Activated CD4-positive, alpha-beta T cell treated with anti-CD3 and anti-CD28 coated beads, Interleukin-2, amount 50 U/mL, for 24 hours (primary cell): ENCODE measurements at places on chromosomes 12 and 14.
A peak's percentile ranks its signal among the peaks of the same experiment; 100 is the strongest.

- no peak for DNase-seq
Measured at GRCh38 chr12:71950819-71951218, 12.2 kb downstream of the TPH2 start.

DNA sequence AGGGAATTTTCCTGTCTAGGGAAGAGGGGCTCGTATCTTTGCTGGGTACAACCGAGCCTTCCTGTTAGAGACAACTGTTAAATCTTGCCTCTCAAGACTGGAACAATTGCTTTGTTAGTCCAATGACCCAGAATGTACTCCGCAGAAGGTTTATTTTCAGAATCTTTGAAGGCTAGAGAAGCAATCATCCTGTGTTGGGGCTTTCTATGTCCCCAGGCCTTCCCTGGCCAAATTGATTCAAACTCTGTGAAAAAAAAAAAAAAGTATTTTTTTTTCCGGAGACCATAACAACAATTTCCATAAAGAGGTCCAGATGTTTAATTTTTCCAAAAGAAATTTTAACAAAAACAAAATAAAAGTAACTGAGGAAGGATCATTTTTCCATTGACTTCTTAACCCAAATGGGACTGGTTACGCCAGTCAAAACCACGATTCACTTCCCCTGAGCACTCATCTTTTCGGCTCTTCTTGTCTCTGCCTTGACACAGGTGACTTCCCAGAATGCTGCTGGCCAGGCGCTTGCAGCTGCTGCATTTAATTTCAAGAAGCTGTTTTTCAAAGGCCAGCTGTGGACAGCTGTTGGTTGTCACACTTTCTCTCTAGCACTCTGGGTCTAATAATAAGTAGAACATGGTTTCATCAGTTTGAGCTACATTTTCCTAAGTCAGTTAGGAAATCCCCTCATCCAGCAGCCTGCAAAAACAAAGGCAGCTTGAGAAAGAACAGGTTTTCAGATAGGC, 81.6 kb upstream of the MANSC4 start:
- no peak for DNase-seq

DNA sequence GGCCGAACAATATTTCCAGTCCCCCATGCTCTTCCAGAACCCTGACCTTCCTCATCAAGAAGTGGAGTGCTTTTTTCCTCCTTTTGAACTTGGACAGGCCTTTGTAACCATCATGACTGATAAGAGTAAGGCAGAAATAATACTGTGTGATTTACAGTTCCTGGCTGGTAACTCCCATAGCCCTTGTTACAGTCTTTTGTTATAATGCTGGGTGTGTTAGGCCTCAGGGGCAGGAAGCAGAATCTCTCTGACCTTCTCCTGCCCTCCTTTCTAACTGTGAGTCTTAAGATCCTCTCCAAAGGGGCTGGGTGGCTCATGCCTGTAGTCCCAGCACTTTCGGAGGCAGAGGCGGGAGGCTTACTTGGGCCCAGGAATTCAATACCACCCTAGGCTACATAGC, 59.5 kb downstream of the BCAT1 start:
- no peak for DNase-seq

DNA sequence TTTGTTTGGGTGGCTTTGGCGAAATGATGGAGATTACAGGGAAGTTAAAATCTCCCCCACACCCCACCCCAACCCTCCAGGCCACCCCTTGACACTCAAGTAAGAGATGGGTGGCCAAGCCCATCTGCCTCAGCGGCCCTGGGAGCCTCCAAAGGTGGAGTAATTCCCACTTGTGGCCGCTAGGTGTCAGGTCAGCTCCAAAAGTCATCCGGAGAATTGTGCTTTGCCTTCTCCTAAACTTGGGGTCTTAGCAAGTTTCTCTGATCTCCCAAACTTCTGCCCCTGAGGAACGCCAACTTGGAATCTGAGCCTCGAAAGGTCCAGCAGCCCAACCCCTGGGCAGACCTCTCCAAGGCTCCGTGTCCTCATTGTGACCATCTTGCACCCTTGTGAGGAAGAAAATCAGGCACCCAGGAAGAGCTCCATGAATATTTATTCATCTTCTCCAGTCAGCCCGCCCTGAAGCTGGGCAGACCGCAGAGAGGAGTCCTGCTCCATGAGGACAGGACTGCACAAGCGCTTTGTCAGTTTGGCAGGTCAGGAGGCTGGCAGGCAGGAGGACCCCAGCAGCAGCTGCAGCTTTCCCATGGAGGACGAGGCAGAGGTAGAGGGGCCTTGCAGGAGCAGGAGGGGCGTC, 46.7 kb downstream of the LRRC74A start:
- peak; percentile 48 for DNase-seq

DNA sequence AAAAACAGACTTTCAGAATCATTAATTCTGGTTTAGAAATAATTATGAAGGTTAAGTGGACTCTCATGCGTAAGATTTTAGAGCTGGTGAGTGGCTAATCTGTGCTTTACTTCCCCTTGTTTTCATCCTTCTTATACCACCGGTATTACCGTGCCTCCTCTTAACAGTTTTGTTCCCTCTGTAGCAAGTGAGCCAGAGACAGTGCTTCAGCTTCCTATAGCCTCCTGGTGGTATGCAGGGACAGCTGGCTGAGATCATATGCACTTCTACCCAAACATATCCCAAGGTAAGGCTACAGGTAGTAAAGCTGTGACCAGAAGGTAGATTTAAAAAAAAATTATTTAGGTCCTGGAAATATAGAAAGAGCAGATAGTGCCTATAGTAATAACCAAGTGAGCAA, 55.2 kb downstream of the PDE3A start:
- no peak for DNase-seq

GRCh38 chr14:45716572-45716971, 463.6 kb upstream of the MIS18BP1 start:
- no peak for DNase-seq

DNA sequence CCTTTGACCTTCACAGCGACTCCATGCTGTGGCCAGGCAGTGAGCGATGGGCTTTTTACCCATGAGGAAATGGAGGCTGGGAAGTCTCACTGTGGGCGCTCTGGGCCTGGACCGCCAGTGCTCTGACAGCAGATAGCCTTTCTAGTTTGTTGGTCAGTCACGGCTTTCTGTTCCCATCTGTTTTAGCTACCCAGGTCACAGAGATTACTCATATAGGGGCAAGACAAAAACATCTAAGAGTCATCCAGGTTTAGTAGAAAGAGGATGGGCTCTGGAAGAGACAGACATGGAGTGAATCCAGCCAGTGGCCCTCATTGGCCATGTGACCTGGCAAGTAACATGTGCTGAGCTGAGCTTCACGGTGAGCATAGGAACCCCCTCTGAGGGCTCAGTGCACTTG, 68.6 kb downstream of the MARK3 start:
- no peak for DNase-seq

- DNase-seq, result no peak
Measured at GRCh38 chr12:92550254-92550653, 152.5 kb upstream of the PLEKHG7 start.

GRCh38 chr12:94721173-94721572, 70.8 kb upstream of the TMCC3 start:
- no peak for DNase-seq

DNA sequence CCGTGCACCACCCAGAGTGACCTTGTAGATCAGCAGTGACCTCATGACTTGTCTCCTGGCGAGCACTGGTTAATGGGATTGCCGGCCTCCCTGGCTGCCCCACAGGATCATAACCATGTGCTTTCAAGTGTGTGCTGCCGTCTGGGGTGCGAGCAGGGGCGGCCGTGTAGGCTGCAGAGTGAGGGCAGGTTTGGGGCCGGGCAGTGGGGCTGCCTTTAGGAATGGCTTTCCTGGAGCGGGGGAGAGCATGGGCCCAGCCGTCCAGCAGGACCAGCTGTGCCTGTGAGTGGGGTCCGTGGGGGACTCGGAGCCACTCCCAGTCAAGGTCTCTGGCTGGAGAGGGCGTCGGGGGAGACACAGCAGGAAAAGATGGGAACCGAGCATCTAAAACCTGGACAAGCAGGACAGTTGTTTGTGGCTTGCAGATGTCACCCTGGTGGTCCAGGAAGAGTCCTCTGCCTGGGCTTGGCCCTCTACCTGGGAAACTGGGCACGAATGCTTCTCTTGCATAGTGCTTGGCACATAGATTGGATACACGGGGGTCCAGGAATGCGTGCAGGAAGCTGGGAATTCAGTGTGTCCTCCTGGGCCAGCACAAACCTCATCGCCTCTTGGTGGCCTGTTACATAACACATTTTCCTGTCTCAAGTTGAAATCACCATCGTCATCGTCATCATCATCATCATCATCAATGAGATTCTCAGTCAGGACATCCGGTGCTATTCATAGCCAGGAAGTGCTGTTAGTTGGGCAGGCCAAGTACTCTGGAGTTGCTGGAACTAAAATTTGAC, 96.0 kb downstream of the ADGRD1 start:
- no peak for DNase-seq

DNA sequence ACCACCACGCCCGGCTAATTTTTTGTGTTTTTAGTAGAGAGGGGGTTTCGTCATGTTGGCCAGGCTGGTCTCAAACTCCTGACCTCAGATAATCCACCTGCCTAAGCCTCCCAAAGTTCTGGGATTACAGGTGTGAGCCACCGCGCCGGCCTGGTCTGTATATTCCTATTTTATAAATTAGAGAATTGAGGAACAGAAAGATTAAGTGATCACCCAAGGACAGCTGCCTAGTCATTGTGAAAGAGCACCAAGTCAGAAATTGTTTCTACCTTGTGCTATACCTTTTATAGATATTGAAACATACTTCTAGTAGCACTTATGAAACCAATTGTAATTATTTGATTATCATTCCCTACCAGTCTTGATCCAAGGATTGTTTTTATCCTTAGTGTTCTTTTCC, 1.9 kb downstream of the KNTC1 start:
- DNase-seq, result no peak

DNA sequence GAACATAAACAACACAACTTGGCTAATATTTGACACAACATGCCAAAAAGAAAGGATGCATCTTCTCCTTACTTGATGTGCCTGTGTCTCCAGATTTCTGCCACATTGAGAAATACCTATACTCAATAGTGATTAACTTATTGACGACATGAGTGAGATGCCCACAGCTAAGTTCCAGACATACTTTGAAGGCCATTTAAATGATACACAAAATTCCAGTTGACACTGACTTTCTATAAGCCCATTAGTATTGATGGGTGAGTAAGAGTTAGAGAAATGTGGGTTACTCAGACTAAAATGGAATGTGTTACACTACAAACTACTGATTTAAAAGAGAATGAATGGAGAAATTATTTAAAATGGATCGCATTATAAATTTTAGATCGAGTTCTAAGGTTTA, 838.2 kb upstream of the MGAT4C start:
- DNase-seq, result no peak

GRCh38 chr12:63387771-63388170, 236.8 kb upstream of the AVPR1A start:
- no peak for DNase-seq

DNA sequence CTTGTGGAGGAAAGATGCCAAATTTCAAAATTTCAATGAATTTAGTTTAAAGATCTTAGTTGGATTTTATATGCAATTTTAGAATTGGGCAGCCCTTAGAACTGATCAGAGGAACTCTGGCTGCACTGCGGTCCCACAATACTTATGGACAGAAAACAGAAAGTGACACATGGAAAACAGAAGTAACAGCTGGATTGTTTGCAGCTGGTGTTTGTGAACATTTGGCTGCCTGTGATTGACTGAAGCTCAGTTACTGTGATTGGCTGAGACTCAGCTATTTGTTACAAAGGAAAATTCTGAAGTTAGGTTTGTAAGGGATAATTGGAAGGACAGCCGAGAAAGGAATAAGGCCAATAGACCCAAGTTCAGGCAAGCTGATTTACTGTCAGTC, 10.0 kb upstream of the KRT86 start:
- no peak for DNase-seq

- no peak for DNase-seq
Measured at GRCh38 chr12:32419520-32419960, 20.2 kb downstream of the FGD4 start.

GRCh38 chr14:103354141-103354540, 20.1 kb downstream of the EIF5 start:
- DNase-seq, result no peak

GRCh38 chr14:41146391-41146790, 460.3 kb upstream of the LRFN5 start:
- no peak for DNase-seq
